GM23338 (cell line): ENCODE measurements at places on chromosomes 1 and 21. TPM values are rescaled to one million over a fixed set of nuclear protein-coding genes. Genes with fewer than 3 reads are reported as not detected.

DNA sequence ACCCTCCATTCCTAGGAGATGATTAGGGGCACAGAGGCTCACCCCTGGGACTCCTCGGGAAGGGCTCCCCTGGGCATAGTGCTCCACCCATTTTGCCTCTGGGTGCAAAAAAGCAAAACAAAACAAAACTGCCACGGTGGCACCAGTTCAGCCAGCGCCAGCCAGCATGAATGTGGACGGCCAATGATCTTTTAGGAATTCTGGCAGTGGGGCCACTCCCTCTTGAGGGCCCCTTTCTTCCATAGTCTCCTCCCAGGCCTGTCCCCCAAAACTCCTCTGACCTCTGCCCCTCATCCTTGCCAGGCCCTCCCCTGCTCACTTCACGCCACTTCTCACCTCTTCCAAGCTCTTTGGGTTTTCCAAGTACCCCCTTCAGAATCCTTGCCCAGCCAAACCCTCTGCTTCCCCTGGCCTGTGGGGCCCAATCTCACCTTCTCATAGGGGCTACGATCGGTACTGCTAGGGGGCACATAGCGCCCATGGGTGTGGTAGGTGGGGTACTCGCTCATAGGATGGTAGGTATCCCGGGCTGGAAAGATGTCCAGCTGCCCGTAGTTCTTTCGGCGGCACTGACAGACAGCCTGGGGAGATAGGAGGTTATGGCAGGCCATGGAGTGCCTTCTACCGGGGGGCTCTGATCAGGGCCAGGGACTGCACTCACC is 13.3 kb downstream of the TRIM46 start:
- H3K36me3 ChIP-seq: no peaks in the 10 kb centered on the region
- H3K27ac ChIP-seq: no peak overlapping the region
- no peaks in the 10 kb centered on the region for H3K27me3 ChIP-seq
- no peak for DNase-seq
- H3K4me1 ChIP-seq: peaks cover 17% of the 10 kb centered on the region

DNA sequence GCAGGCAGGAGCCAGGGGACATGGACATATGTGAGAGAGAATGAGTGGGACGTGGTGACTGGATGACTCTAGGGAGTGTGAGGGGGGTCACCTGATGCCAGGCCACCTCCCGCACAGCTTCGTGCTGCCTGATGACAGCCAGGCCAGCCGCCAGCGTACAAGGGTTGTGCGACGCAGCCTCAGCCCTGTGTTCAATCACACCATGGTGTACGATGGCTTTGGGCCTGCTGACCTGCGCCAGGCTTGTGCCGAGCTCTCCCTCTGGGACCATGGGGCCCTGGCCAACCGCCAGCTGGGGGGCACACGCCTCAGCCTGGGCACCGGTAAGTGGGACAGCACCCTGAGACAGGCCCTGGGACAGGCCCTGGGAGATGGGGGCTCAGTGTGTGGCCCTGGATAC is 11.3 kb downstream of the SYTL1 start:
- H3K4me3 ChIP-seq: no peak overlapping the region
- peaks cover 13% of the 10 kb centered on the region for H3K27me3 ChIP-seq
- peaks cover 17% of the 10 kb centered on the region; the same call in 1 of the 2 replicates for H3K4me1 ChIP-seq

- no peaks in the 10 kb centered on the region for H3K4me1 ChIP-seq
- H3K36me3 ChIP-seq: peaks cover 15% of the 10 kb centered on the region
- H3K4me3 ChIP-seq: no peak overlapping the region
These were observed 76.6 kb downstream of the RAB3GAP2 start for GRCh38 chr1:220195701-220196100.

DNA sequence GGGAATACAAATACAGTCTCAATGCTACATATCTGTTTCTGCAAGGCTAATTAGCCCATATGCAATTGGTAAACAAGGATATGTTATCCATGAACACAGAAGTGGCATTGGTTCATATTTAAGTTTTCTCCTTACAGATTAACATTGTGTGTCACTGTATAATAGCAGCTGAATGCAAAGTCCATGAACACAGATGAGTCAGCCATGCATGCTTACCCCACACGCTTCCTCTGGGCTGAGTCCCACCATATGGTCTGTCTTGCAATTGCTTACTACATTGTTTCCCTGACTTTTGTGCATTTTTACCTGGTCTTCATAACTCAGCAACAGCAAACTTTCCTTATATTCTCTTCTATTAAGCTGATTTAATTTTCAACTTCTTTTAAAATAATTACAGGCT is 41.5 kb upstream of the TSNAX start:
- H3K4me3 ChIP-seq: no peak overlapping the region
- H3K27me3 ChIP-seq: no peaks in the 10 kb centered on the region
- no peak for DNase-seq
- no peaks in the 10 kb centered on the region for H3K36me3 ChIP-seq

GRCh38 chr1:45385302-45385701 is 45.1 kb upstream of the MUTYH start:
- H3K27me3 ChIP-seq: no peaks in the 10 kb centered on the region
- H3K4me1 ChIP-seq: no peaks in the 10 kb centered on the region
- H3K4me3 ChIP-seq: no peak overlapping the region
- no peak overlapping the region for H3K27ac ChIP-seq
- no peaks in the 10 kb centered on the region for H3K36me3 ChIP-seq

HIVEP3 gene
- total RNA-seq: 0.14 and 0.39 TPM in 2 replicates

GRCh38 chr1:177945943-177946650 is 23.8 kb downstream of the SEC16B start:
- DNase-seq: peak; percentile 90
- H3K4me3 ChIP-seq: no peak overlapping the region
- no peaks in the 10 kb centered on the region for H3K27me3 ChIP-seq
- H3K4me1 ChIP-seq: peaks cover 5% of the 10 kb centered on the region; the same call in 1 of the 2 replicates

GRCh38 chr1:156721535-156721934 is 6.7 kb upstream of the METTL25B start:
- H3K27me3 ChIP-seq: no peaks in the 10 kb centered on the region
- DNase-seq: no peak
- peaks cover 24% of the 10 kb centered on the region for H3K36me3 ChIP-seq
- no peak overlapping the region for H3K27ac ChIP-seq
- H3K4me1 ChIP-seq: peaks cover 23% of the 10 kb centered on the region

GRCh38 chr1:10818262-10819197 is 22.1 kb upstream of the CASZ1 start:
- no peaks in the 10 kb centered on the region for H3K36me3 ChIP-seq
- no peak overlapping the region for H3K4me3 ChIP-seq
- H3K27me3 ChIP-seq: no peaks in the 10 kb centered on the region
- no peak overlapping the region for H3K27ac ChIP-seq

GRCh38 chr1:33347650-33347992 is 26.7 kb upstream of the A3GALT2 start:
- no peak overlapping the region for H3K4me3 ChIP-seq
- no peak for DNase-seq
- no peak overlapping the region for H3K27ac ChIP-seq
- no peaks in the 10 kb centered on the region for H3K36me3 ChIP-seq

NR5A2 gene
- 8.8 and 13.1 TPM in 2 replicates for total RNA-seq

DNA sequence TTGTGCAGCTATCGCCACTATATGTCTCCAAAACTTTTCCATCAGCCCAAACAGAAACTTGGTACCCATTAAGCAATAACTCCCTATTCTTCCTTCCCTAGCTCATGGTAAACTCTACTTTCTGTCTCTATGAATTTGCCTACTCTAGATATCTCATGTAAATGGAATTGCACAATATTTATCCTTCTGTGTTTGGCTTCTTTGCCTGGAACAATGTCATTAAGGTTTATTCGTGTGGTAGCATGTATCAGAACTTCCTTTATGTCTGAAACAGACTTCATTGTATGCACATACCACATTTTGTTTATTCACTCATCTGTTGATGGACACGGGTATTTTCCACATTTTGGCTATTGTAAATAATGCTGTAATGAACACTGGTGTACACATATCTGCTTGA is 40.7 kb upstream of the CD34 start:
- H3K36me3 ChIP-seq: no peaks in the 10 kb centered on the region
- no peaks in the 10 kb centered on the region for H3K4me1 ChIP-seq
- no peak for DNase-seq
- no peak overlapping the region for H3K27ac ChIP-seq

DNA sequence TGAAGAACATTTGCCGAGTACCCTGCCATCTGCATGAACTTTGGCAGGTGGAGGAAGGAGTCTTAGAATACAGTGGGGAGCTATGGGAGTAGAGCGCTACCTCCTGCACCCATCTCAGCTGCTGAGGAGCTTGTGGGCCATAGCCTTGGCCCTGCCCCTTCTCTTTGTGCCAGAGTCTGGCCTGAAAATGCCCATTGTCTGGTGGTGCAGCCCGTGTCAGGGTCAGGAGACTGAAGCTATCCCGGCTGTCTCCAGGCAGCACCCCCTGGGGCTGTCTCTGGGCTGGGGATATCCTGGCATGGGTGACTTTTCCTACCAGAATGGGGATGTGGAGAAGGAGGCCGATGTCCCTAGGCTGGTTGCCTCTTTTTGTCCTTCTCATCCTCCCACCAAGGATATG is 7.3 kb downstream of the IPO13 start:
- H3K4me3 ChIP-seq: no peak overlapping the region
- no peak for DNase-seq
- peaks cover 3% of the 10 kb centered on the region; the same call in 1 of the 2 replicates for H3K4me1 ChIP-seq

DNA sequence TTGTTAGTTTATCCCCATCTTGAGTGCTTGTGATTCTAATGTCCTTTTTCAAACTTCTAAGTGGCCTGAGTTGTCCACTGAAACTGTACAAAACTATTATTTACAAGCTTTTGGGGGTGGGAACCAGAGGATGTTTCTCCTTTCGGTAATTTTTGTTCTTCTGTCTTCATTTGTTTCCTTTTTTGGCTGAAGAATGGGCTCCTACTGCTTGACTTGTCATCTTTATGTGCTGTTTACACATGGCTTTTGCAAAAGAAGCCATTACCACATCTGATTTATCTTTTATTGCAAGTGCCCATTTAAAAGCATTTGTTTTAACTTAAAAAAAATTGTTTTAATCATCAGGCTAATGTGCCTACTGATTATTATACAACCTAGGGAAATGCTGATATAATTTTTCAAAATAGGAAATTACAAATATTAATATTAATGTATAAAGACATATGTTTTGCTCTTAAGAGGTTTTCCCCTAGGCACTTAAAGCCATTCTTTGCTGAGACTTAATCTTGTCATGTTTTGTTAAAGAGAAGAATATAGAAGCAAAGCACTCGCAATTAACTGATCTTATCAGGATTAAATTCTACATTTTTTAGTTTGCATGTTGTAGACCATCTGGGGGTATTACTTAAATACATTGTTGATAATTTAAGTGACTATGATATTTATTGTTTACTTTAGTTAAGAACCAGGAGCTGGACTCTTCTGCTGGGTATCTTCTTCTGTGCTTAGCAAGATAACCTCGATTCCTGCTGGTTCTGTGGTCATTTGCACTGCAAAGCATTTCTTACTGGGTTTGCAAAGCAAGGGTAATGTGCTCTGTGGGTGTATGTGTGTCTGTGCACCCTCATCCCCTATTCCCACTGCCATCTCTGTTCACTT is 40.1 kb downstream of the TMEM200B start:
- H3K27ac ChIP-seq: no peak overlapping the region
- H3K27me3 ChIP-seq: no peaks in the 10 kb centered on the region
- no peak for DNase-seq
- H3K4me1 ChIP-seq: no peaks in the 10 kb centered on the region
- H3K36me3 ChIP-seq: no peaks in the 10 kb centered on the region

GRCh38 chr21:26421724-26422123 is 151.4 kb downstream of the CYYR1 start:
- no peaks in the 10 kb centered on the region for H3K4me1 ChIP-seq
- DNase-seq: no peak
- H3K27me3 ChIP-seq: no peaks in the 10 kb centered on the region
- no peak overlapping the region for H3K4me3 ChIP-seq
- H3K27ac ChIP-seq: no peak overlapping the region

PFKFB2 gene
- 10.1 and 14.8 TPM in 2 replicates for total RNA-seq

GRCh38 chr1:168751195-168751650 is 22.2 kb upstream of the DPT start:
- H3K4me1 ChIP-seq: no peaks in the 10 kb centered on the region
- DNase-seq: no peak
- no peaks in the 10 kb centered on the region for H3K36me3 ChIP-seq
- no peaks in the 10 kb centered on the region for H3K27me3 ChIP-seq

DNA sequence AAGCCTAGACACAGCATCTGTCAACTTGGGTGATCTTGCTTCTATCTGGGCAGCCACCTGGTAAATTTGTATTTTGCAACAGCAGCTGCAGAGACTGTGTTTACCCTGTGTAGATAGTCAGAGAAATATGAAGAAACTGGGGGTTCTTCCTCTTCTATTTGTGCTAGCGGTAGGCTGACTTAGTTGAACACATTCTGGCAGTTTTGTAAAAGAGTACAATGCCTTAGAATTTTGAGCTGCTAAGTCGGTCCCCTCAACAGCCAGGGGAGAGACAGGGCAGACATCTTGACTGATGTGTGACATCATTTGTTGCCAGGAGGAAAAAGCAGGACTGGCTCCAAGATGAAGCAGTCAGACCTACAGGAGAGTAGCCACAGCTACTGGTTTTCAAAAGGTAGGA is 53.7 kb downstream of the KCNJ6 start:
- peak; percentile 59 for DNase-seq
- no peaks in the 10 kb centered on the region for H3K27me3 ChIP-seq
- no peak overlapping the region for H3K27ac ChIP-seq
- H3K36me3 ChIP-seq: no peaks in the 10 kb centered on the region
- H3K4me1 ChIP-seq: no peaks in the 10 kb centered on the region

KLHDC8A gene
- 2.4 and 2.8 TPM in 2 replicates for total RNA-seq

DNA sequence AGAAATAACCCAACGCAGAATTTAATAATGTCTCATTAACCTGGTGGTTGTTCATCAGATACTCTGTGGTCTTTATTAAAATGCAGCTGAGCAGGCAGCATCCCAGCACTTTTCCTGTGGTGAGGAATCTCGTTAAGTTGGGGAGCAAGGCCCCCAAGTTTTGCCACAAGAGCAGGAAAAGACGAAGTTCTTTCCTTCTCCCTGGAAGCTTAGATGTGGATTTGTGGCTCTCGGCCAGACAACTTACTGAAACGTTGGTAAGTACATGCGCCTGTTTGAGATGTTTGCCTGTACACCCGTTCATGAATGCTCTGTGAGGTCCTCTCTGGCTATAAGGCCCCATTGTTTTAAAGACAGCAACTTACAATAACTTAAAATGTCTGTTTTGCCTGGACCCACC is 34.3 kb upstream of the PDE9A start:
- no peaks in the 10 kb centered on the region for H3K36me3 ChIP-seq
- H3K4me1 ChIP-seq: no peaks in the 10 kb centered on the region; the same call in 1 of the 2 replicates
- no peak for DNase-seq
- H3K4me3 ChIP-seq: no peak overlapping the region
- no peaks in the 10 kb centered on the region for H3K27me3 ChIP-seq
- H3K27ac ChIP-seq: no peak overlapping the region

DNA sequence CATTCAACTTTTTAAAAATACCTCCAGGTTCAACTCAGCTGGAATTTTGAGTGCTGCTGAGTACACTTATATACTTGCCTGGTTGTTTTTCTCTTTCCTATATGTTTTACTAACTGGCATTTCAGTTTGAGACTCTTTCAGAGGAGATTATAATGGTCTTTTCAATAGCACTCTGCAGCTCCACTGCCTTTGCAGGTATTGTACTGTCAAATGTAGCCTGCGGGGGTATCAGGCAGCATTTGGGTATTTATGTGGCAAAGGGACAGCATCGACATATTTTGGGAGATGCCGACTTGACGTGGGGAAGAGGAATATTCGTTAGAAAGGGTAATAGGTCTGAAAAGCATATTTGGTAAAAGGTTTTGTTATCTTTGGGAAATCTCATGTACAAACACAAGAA is 11.1 kb upstream of the TGFBR3 start:
- no peaks in the 10 kb centered on the region for H3K36me3 ChIP-seq
- H3K27me3 ChIP-seq: no peaks in the 10 kb centered on the region
- no peak overlapping the region for H3K27ac ChIP-seq
- DNase-seq: no peak
- H3K4me1 ChIP-seq: no peaks in the 10 kb centered on the region
